Midbrain (tissue), 1 donor: ENCODE measurements at places on chromosomes 5 and 9.
A peak's percentile ranks its signal among the peaks of the same experiment; 100 is the strongest.

- DNase-seq, result no peak
Measured at GRCh38 chr5:94337617-94338016, 280.8 kb downstream of the KIAA0825 start.

DNA sequence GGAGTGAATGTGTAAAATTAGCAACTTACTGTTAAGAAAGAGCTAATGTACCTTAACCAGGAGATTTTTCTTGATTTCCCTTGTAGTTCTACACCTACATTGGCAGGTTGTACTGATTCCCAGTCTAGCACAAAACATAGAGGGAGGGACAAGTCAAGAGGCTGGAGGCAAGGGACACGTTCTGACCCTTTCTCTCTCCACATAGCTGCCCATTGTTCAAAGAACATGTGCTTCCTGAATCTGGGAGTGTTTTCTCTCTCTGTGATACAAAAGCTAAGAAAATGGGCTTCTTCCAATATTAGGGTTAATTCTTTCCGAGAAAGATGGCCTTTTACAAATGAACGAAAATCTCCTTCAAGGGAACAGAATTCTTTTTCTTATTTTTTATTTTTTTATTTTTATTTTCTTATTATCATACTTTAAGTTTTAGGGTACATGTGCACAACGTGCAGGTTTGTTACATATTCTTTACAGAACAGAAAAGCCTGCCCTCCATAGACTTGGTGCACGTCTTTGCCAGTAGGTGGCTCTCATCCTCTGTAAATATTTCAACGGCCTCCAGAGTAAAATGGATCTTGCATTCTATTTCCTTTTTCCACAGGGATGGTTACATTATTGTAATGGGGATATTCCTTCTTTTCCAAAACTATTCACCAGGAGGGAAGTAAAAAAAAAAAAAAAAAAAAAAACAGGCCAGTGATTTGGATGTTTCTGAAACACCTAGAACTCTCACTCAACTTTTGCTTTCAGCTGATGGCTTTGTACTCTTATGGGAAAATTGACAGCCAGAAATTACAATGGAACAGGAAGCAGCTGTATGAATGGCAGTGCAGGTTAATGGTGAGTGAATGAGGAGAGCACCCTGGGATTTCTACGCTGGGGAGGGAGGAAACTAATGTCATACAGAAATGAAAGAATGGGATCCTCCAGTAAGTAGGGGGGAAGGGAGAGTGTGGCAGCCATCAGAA, 13.1 kb upstream of the IFNA5 start:
- peak; percentile 57 for DNase-seq

GRCh38 chr5:104793031-104793754, 1230.6 kb upstream of the NUDT12 start:
- no peak for DNase-seq

- DNase-seq, result no peak
Measured at GRCh38 chr9:95719354-95719753, 156.1 kb upstream of the ERCC6L2 start.

DNA sequence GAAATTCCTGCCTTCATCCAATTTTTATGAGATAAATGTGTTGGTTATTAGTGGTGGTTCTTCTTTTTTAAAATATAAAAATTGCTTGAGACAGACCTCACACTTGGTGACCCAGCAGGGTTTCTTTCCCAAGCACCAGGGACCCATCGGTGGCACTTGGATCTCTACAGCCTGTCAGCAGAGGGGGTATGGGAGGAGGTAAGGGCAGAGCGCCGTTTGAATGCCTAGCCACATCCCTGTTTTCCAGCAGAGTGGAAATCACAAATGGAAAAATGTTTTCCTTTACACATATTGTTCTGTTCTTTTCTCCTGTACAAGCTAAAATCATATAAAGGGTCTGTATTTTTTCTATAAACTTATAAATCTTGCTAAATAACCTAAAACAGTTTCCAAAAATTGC, 248.0 kb downstream of the NR3C1 start:
- DNase-seq, result no peak

- no peak for DNase-seq
Measured at GRCh38 chr5:174609116-174609515, 115.3 kb upstream of the MSX2 start.

DNA sequence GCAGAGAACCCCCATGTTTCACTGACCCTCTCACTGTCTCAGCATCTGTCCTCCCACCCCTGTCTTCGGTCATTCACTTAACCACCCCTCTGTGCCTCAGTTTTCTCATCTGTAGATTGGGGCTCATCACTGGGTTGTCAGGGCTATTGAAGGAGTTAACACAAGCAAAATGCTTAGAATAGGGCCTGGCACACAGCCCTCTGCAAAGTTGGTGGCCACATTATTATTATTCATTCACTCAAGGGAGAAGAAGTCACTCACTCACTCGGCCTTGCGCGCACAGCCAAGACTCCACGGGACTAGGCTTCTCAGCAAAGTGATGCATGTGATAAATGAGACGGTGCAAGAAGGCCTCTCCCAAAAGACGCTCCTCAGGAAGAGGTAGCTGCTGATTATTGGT, 8.0 kb downstream of the PDGFRB start:
- DNase-seq, result peak; percentile 48

GRCh38 chr5:172425402-172425801, 28.9 kb downstream of the SH3PXD2B start:
- DNase-seq, result no peak

- DNase-seq, result no peak
Measured at GRCh38 chr9:120663380-120663779, 50.9 kb downstream of the MEGF9 start.

- no peak for DNase-seq
Measured at GRCh38 chr5:133247151-133247709, 195.4 kb downstream of the HSPA4 start.

DNA sequence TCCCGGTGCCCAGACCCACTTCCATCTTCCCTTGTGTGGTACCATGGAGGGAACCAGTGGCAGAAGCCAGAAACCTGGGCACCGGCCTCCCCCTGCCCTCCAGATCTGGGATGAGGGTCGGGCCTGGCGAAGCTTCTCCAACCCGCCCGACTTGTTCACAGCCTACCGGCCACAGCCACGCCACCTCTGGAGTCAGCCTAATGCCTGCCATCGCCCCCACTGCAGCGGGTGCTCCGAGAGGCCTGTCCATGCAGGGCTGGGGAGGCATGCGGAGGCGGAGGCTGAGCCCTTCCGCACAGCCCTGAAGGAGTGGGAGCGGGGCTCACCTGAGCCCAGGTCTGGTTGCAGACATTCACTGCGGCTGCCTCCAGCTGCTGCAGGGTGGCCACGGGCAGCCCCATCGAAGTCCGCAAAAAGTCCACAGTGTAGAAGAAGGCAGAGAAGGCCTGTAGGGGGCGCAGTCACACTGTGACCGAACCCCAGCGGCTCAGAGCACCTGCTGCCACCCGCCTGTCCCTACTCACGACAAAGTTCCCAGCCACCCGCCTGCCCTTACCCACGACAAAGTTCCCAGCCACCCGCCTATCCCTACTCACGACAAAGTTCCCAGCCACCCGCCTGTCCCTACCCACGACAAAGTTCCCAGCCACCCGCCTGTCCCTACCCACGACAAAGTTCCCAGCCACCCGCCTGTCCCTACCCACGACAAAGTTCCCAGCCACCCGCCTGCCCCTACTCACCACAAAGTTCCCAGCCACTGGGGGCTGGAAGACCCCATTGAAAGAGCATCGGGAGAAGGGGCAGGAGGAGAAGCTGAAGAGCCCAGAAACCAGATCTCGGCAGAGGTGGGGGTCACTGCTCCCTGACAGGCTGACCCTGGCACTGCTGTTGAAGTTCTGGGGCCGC, 3.8 kb upstream of the NPDC1 start:
- peak; percentile 59 for DNase-seq

GRCh38 chr9:106753155-106753671, 109.8 kb upstream of the ZNF462 start:
- DNase-seq, result no peak

DNA sequence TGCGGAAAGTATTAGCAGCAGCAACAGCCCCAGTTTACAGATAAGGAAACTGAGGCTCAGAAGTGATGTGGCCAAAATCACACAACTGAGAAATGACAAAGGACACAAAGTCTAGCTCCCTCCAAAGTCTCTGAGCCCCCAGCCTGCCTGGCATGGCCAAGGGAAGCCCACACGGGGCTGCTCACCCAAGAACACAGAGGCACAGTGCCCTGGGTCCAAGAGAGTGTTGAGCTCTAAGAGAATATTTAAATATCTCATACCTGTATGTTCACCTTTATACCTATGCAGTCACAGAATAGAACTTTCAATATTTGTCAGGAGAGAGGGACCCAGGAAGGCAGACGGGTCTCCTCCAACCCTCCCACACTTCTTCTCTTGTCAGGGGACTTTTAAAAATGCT, 16.6 kb downstream of the VAV2 start:
- no peak for DNase-seq

GRCh38 chr9:131253891-131254491, 22.3 kb downstream of the FAM78A start:
- peak; percentile 33 for DNase-seq

GRCh38 chr9:22514871-22515270, 68.2 kb downstream of the DMRTA1 start:
- no peak for DNase-seq

- no peak for DNase-seq
Measured at GRCh38 chr5:63233361-63233760, 654.7 kb downstream of the LRRC70 start.

GRCh38 chr5:135323227-135323626, 75.8 kb downstream of the MACROH2A1 start:
- no peak for DNase-seq

GRCh38 chr9:24245988-24246387, 299.7 kb downstream of the IZUMO3 start:
- no peak for DNase-seq

GRCh38 chr5:178849316-178849715, 10.4 kb upstream of the ZNF354B start:
- no peak for DNase-seq

DNA sequence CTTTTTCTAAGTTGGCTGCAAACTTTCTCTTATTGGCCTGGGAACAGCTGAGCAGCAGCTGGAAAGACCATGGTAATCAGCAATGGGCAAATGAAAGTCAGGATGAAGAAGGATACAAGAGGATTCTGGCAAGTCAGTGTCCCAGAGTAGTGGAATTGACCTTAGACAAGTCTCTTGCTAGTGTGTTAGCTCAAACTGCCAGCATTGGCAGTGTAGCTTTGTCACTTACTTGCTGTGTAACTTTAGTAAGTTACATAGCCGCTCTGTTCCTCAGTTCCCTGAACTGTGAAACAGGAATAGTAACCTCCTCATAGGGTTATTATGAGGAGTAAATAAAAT, 3.6 kb downstream of the ALDH1A1 start:
- DNase-seq, result no peak

- DNase-seq, result peak; percentile 44
Measured at GRCh38 chr5:36252722-36253365, 11.1 kb upstream of the NADK2 start.

DNA sequence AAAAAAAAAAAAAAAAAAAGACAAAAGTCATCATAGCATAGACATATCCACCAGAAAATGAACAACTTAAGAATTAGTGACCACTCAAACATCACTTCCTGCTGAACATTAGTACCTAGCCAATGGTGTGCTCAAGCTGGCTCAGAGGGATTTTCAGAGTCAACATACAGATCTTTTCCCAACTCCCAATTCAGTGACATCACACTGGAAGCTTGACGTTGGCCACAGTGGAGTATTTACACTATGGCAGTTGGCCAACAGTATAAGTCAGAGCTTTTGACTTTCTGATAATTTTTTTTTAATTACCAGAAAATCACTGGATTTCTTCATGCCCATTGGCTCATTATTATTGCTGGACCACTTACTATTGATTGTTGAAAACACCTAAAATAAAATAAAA, 383.5 kb downstream of the ARHGEF28 start:
- no peak for DNase-seq

DNA sequence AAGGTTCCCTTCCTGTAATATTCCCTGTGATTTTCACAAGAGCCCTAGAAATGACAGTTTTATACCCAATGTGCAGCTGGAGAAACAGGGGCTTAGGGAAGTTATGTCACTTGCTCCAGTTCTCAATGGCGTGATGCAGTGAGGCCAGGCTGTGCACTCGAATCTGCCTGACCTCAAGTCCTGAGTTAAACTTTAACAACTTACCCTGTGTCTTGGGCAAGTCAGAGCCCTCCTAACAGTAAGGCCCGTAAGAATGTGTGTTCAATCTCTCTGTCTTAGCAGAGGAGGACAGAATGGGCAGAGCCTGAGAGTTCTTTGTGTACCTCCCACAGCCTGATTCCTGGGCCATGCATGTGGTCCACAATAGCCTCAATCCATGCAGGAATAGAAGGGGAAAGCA, 181.1 kb downstream of the TRIM32 start:
- DNase-seq, result no peak

DNA sequence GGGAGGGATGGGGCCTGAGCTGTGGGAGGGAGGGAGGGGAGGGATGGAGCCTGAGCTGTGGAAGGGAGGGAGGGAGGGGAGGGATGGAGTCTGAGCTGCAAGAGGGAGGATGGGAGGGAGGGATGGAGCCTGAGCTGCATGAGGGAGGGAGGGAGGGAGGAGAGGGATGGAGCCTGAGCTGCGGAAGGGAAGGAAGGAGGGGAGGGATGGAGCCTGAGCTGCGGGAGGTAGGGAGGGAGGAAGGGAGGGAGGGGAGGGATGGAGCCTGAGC, 124.0 kb upstream of the ERCC6L2 start:
- no peak for DNase-seq

DNA sequence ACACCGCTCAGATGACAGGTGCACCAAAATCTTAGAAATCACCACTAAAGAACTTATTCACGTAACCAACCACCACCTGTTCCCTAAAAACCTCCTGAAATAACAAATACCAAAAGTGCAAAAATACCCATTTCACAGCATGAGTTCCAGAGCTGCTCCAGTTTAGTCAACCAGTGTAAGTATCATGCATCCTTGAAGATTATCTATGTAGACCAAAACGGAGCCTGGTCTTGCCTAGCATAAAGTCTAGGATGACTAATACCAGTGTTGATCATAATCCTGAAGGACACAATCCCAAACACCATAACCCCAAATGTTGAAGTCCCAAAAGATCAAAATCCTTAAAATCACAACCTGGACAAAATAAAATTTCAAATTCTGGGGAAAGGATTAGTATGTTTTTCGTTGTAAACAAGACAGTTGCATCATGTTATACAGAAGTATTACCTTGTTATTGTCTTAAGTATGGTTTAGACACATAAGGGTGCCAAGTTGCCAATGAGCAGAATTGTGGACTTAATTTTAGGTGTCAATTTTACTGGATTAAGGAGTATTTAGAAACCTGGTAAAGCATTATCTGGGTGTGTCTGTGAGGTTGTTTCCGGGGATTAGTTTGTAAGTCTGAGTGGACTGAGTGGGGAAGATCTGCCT, 18.1 kb downstream of the VCP start:
- DNase-seq, result no peak

- no peak for DNase-seq
Measured at GRCh38 chr9:99050292-99050911, 54.5 kb upstream of the TGFBR1 start.

- no peak for DNase-seq
Measured at GRCh38 chr9:120431268-120431667, 148.7 kb downstream of the CDK5RAP2 start.

DNA sequence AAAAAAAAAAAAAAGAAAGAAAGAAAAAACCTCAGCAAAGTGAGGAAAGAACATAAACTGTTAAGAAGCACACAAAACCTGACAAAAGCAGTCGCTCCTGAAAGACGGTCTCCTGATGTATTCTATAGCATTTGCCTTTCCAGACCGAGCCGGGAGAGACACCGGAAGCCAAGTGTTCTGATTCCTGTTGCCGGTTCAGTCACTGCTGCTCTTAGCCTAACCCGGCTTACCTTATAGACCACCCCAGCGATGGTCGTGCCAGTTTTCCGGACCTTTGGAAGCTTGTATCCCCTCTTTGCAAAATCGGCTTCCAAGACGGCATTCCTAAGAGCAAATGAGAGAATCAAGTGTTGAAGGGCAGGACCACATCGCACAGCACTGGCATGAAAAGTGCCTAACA, 630 bp downstream of the PSMB7 start:
- no peak for DNase-seq
